ENCODE measurements at places on chromosomes 3 and 15.

- no peak for DNase-seq
These were observed 332.4 kb upstream of the TLE3 start for GRCh38 chr15:70430069-70430468.

GRCh38 chr3:165503825-165504224 lies 307.6 kb upstream of the SLITRK3 start:
- no peak for DNase-seq

- no peak for DNase-seq
These were observed 160.1 kb upstream of the IL12A start for GRCh38 chr3:159828542-159828943.

GRCh38 chr3:15256861-15257341 lies 50.9 kb downstream of the CAPN7 start:
- no peak for DNase-seq

- no peak for DNase-seq
These were observed 112.9 kb upstream of the SLC6A11 start for GRCh38 chr3:10702961-10703740.

- DNase-seq = no peak
These were observed 288.3 kb downstream of the TLE3 start for GRCh38 chr15:69809421-69809820.

- no peak for DNase-seq
These were observed 51.4 kb upstream of the CTSH start for GRCh38 chr15:78995921-78996893.

GRCh38 chr15:63545520-63545919 lies 41.1 kb downstream of the USP3 start:
- no peak for DNase-seq

- DNase-seq = no peak
These were observed 759 bp downstream of the CD96 start for GRCh38 chr3:111542611-111543300.

GRCh38 chr3:45753095-45753494 lies 43.2 kb downstream of the SLC6A20 start:
- DNase-seq = no peak

DNA sequence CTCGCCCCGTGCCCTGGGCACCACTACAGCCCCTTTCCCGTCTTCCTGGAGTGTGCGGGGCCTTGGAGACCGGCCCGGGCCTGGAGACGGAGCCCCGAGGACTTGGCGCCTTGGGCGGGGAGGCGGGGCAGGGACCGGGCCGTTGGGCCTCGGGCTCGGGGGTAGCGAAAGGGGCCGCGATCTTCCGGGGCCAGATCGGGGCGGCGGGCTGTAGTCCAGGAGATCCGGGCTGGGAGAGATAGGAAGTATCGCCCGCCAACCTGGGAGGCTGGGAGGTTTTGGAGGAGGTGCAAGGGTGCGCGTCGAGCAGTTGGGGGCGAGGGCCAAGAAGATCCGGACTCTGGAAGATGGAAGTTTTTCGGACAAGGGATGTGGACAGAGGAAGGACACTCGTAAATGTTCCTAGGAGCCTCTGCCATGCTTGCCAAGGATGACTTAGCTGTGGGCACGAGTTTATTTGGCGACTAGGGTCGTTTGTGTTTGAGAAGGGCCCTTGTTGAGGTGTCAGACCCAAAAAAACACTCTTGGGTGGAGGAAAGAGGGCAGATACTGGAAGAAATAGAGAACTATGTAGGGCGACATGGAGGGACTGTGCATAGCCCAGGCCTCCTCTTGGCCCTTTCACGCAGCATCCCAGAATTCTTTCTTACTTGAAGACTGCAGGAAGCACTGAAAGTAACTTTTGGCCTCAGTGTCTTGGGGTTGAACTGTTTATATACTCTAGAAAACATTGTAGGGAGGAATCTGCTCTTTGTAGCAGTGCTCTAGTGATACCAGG lies 712 bp downstream of the RTF1 start:
- DNase-seq = peak; percentile 31

GRCh38 chr3:184820525-184820924 lies 8.6 kb downstream of the VPS8 start:
- DNase-seq = no peak

- DNase-seq = no peak
These were observed 688 bp downstream of the XPC start for GRCh38 chr3:14177580-14178246.

GRCh38 chr15:84143753-84144314 lies 91.7 kb upstream of the GOLGA6L4 start:
- DNase-seq = no peak

DNA sequence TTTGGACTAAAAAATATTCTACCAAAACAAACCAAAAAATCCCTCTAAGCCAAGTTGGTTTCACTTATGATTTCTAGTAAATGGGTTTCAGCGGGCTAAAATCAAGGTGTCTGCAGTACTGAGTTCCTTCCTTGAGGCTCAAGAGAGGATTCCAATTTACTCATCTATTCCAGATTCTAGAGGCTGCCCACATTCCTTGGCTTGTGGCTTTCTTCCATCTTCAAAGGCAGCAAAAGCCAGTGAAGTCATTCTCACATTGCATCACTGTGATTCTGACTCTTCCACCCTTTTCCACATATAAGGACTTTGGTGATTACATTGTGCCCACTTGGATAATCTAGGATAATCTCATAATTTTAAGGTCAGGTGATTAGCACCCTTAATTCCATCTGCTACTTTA lies 48.1 kb downstream of the DPPA2 start:
- DNase-seq = no peak

DNA sequence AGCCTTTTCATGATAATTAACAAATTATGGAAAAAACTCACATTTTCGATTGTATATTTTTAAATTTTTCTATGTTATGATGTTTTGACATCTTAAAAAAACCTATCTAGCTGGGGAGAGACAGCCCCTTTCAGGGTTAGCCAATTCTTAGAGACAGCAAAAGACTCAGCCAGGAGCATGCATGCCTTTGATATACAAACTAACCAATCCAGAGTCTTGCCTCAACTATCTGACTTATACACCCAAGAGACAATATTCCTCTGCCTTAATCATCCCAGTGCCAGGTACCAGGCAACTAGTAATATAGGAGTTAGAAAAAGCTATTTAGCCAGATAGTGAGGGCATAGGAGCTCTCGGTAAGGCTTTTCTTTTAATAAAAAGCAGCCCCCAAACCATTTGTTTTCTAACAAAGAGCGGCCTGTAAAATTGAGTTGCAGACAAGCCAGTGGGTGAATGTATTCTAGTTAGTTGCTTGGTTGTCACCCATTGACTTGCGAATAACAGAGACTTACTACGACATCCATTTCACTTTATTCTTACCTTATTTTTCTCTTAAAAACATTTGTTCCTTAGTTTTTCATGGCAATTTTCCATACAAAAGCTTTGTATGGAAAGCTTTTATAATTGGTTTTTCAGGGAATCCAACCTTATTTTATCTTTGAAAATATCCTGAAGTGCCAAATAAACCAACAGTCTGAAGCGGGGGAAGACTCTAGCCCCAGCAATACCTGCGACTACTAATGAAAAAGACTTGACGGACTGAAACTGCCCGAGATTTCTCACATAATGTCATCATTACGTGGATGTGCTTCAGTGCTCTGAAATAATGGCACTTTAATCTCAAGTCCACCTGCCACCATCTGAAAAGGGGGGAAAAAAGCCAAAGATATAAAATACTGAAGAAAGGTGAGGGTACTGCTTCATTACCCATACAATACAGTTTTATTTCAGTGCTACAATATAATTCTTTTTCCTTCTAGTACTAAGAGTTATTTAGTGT lies 64.6 kb upstream of the ATP2C1 start:
- no peak for DNase-seq

- DNase-seq = no peak
These were observed 283.1 kb upstream of the UBE2E2 start for GRCh38 chr3:22920006-22920405.

GRCh38 chr3:111810909-111811308 lies 48.2 kb upstream of the PHLDB2 start:
- DNase-seq = no peak

DNA sequence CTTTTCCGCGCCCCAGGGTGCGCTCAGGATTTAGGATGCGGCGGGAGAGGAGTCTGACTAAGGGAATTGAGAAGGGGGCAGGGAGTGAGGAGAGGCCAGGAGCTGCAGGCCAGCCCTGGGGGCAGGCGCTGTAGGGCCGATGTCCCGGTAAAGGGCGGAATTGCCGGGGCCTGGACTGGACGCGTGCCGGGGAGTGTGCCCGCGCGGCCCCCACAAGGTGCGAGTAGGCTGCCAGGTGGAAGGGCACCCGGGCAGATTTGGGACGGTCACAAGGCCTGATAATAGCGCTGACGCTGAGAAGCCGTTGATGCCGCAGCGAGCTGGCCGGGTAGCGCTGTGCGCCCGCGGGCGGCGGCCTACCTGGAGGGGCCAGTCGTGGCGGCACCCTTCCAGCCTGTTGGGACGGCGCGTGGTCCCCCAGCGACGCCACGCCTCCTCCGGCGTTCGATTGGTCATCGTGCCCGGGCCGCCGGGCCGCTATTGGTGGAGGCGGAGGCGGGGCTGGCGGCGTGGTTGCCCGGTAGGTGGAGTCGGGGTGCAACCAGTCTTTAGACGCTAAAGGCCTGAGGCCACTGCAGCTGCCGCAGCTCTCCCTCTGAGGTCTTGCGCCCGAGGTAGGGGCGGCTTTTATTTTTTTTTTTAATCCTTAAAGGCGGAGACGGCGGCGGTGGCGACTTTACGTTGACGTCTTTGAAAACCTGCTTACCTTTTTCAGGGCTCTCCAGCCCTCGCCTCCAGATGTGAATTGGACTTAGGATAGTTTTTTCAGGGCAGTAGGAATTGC lies 903 bp downstream of the SLC25A38 start:
- DNase-seq = peak; percentile 96

GRCh38 chr15:66105286-66106265 lies 148.0 kb downstream of the MEGF11 start:
- no peak for DNase-seq

DNA sequence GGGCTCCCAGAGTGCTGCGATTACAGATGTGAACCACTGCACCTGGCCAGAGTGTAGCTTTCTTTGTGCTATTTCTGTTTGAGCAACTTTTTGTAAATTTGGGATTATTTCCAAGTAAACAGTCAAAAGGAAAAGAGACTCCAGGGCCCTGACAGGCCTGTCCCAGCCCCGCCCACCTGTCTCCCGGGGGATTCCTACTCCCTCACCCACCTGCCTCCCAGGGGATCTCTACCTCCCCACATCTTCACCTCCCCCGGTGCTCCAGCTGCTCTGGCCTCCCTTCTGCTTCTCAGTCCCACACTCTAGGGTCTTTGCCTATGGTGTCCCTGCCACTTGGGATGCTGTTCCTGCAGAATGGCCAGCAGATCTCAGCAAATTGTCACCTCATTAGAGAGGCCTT lies 7.0 kb downstream of the RHCG start:
- no peak for DNase-seq

GRCh38 chr3:5022966-5023776 lies 43.9 kb downstream of the BHLHE40 start:
- DNase-seq = no peak

GRCh38 chr3:110164632-110165369 lies 827.5 kb upstream of the DPPA4 start:
- no peak for DNase-seq

GRCh38 chr15:38072348-38073177 lies 138.1 kb downstream of the TMCO5A start:
- peak; percentile 7 for DNase-seq

DNA sequence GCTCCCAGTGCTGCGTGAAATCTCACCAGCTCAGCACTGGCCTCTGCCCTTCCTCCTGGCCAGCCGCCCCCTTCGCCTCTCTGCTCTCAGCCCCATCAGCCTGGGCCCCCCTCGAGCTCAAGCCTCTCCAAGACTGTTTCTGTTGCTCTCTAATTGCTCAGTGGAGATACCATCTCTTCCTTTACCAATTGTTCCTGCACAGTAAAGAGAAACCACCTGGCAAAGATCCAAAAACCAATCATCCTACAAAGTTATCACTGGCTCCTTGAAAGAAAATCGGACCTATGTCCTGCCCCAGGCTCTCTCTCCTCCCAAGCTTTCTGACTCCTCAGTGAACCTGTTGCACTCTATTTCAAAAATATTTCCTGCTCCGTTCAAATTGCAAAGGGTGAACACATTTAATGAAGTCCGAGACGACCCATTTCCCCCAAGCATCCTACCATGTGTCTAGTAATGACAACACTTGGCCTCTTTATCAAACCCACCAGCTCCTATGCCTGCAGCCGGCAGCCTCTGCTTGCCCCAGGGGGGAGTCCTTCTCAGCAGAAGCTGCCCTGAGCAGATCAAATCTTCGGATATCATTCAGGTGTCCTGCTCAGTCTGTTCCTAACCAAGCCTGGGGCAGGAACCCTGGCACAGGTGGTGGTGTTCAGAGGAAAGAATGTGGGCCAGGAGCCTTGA lies 53.7 kb upstream of the FAM174B start:
- DNase-seq = no peak

- no peak for DNase-seq
These were observed 77.8 kb downstream of the EFL1 start for GRCh38 chr15:82184776-82185175.

DNA sequence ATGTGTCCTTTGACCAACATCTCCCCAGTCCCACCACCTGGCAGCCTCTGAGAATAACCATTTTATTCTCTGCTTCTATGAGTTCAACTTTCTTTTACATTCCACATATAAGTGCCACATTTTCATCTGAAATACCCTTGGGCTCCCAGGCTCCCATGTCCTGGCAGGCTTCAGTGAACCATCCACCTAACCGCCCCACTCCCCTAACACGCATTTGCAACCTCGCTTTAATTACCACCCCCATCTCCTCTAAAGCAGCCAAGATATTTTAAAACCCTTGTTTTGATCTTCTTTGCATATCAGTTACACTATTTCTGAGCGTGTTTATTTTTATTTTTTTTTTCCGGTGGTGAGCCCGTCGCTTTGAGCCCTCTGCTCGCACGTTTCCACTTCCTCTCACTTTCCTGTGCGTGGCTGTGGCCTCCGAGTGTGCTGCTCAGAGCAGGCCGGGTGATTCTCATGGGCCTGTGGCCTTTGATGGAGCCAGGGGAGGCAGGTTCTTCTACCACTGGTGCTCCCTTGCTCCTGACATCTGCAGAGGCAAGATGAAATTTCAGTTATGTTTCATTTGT lies 195.4 kb upstream of the LPP start:
- DNase-seq = peak; percentile 49

DNA sequence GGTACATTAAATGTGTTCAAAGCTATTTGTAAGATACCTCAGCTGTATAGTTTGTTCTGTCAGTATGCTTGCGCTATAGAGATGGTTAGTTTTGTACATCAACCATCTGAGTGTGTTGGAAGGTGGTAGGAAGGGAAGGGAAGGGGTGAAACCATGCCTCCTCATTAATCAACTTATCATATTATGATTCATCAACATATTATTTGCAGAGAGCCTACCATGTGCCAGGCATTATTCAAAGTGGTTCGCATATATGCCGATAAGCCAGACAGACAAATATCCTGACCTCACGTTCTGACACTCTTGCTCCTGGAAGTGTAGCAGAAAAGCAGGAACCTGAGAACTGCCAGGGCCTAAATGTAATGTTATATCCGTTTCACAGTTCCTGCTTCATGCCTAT lies 248.1 kb upstream of the NR2E3 start:
- DNase-seq = no peak

DNA sequence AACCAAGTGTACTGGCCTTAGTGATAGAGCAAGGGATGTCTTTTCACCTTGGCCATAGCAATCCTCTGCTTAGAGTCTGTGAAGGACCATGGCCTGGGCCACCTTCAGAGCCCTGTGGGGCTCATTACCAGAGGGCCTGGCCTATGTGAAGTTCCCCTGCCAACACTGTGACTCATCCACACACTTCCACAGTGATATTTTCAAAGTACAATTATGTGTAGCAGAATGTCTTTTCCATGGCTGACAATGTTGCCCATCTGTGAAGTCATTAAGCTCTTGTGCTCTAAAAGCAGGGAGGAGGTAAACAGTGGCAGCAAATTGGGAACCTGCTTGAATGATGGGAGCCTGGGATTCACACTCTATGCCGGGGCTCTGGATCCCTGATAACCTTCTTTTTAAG lies 12.2 kb upstream of the CACNA1D start:
- DNase-seq = no peak

- DNase-seq = no peak
These were observed 244.5 kb upstream of the STT3B start for GRCh38 chr3:31288224-31288623.
